ENCODE measurements at places on chromosomes 3 and 15.

- DNase-seq: no peak
These were observed 81.4 kb downstream of the CGNL1 start for GRCh38 chr15:57457726-57458125.

- DNase-seq: no peak
These were observed 804.2 kb upstream of the NECTIN3 start for GRCh38 chr3:110267304-110267845.

DNA sequence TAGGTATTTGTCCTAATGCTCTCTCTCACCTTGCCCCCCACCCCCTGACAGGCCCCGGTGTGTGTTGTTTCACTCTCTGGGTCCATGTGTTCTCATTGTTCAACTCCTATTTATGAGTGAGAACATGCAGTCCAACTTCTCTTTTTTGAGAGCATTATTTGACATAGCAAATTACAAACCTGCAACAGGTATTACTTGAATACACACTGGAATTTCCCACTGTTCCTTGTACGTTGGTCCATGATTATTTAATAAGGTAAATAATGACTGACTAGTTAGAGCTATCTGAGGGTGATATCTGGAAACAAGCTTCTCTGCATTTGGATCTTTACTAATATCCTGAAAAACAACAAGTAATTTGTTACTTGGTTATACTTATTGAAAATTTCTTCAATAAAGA, 24.1 kb downstream of the ICE2 start:
- no peak for DNase-seq

GRCh38 chr3:33159981-33160380, 46.2 kb downstream of the CRTAP start:
- no peak for DNase-seq

DNA sequence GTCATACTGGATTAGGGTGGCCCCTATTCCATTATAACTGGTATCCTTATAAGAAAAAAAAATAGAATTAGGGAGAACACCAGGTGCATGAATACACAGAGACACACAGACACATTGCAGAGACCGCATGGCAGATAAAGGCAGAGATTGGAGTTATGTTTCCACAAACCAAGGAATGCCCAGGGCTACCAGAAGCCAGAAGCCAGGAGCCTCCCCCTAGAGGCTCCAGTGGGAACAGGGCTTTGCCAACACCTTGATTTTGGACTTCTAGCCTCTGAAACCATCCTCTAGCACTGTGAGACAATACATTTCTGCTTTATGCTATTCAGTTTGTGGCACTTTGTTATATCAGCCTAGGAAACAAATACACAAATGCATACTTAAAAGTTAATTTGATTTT, 10.4 kb downstream of the GOLM2 start:
- no peak for DNase-seq

DNA sequence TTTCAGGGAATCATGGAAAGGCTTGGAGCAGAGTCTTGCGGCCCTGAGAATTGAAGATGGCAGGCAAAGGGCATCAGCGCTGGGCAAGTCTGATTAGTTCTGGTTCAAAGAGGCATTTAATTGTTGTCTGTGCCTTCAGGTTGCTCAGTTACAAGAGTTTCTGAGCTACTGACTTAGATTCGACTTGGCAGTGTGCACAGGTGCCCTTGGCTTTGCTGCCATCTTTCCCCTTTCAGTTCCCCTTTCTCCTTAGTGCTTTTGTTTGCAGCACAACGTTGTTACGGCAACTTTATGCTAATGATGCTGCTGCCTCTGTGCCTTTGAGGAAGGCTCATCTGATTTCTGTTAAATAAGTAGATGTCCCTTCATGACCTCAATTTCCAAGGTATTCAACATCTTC, 12.5 kb downstream of the P2RY14 start:
- no peak for DNase-seq

Measured in activated naive CD8-positive, alpha-beta T cell treated with anti-CD3 and anti-CD28 coated beads for 36 hours (primary cell).